CD8-positive, alpha-beta T cell (primary cell): ENCODE measurements at places on chromosomes 1 and 21.

DNA sequence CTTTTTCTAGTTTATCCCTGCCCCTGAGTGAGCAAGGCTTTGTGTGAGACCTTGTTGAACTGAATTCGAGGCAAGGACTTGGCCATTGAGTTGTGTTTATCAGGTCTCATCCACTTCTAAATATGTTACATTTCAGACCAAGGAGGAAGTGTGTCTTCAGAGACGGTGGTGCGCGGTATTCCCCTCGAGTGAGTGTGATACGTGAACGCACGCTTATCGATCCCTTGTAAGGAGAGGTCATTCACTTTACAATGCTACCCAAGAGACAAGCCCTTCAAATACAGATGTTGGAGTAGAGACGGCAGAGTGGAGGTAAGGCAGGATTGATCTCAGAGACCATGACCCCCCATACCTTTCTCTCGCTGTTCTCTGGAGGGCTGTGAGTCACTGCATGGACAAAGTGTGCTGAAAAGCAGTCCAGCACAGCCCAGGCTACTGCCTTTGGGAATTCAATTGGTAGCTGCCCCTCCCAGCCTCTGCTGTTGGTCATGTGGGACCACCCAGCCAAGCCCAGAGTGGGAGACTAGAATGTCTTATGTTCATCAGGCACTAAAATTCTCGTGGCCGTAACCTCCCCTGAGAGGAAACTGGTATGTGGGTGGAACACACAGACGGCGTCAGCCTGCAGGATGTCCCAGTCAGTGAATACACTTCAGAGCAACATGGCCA is 16.3 kb upstream of the MTARC1 start:
- no peak for DNase-seq

GRCh38 chr1:40391688-40392145 is 18.2 kb downstream of the SMAP2 start:
- DNase-seq = no peak

- no peak for DNase-seq
Measured at GRCh38 chr1:226766565-226766964, 27.5 kb upstream of the ITPKB start.

GRCh38 chr1:227885648-227886502 is 61.9 kb downstream of the WNT9A start:
- DNase-seq = peak; percentile 18
